ENCODE measurements at places on chromosomes 3 and 15. TPM values are rescaled to one million over a fixed set of nuclear protein-coding genes. Genes with fewer than 3 reads are reported as not detected.

The PBRM1 gene
- total RNA-seq, result 57.2 TPM

The SPESP1 gene
- total RNA-seq, result 5.4 TPM

The RRP9 gene
- total RNA-seq, result 11.2 TPM

The KLHL40 gene
- 2.1 TPM for total RNA-seq

DNA sequence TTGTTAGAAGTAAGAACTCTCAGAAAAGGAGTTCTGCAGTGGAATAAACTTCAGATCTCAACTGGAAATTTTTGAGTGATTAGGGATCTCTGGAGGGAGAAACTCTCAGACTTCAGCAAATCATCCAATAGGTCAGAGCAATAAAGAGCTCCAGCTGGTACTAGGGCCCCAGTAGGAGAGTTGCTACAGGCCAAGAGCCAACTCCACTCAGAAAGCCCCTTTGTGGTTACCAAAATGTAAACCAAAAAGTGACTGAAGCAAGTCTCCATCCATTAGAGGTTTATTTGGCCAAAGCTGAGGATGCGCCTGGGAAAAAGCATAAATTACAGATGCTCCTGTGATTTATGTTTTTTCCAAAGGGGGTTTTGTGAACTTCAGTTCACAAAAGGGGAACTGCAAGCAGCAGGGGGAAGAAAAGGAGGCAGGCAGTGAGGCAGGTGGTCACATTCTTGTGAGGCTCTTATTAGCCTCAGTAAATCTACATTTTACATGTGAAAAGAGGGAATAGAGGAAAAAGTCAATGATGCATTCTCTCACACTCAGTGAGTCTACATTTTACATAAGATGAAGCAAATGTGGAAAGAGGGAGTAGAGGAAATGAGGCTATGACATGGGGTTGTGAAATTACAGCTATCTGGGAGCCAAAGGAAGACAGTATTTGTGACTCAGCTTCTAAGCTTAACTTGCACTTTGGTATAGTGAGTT lies 92.4 kb upstream of the DAZL start:
- DNase-seq, result no peak

DNA sequence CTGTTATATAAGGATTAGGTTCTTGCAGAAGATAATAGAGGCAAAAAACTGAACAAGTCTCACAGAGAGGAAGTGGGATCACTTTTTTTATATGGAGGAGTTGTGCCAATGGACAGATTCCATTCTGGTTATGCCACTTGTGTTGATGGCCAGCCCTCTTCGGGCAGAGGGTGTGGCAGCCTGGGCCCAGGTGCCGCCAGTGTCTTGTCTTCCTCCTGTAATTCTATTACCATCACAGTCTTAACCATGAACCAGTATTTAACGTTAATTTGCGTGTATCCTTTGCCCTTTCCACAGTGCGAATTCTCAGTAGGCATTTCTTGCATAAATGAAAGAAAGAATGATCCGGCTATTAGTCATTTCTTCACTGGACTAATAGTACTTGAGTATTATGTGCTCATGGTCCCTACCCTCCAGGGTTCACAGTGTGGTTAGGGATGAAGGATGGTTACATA lies 7.0 kb upstream of the USP4 start:
- DNase-seq, result no peak

DNA sequence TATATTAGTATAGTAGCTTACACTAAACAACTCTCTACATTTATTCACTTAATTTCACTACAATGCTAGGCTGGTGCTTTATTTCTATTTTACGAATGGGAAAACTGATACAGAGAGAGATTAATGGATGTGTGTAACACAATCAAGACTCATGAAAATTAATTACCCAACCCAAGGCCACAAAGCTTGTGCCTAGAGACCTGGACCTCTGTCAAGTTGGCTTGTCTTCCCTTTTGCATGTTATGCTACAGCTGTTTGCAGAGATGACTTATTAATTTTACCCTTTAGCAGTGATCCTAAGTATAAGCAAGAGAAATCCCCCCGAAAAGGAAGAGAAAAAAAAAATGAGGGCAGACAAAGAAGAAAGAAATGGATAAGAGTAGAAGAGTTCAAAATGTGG lies 162.5 kb downstream of the C3orf38 start:
- DNase-seq, result no peak

DNA sequence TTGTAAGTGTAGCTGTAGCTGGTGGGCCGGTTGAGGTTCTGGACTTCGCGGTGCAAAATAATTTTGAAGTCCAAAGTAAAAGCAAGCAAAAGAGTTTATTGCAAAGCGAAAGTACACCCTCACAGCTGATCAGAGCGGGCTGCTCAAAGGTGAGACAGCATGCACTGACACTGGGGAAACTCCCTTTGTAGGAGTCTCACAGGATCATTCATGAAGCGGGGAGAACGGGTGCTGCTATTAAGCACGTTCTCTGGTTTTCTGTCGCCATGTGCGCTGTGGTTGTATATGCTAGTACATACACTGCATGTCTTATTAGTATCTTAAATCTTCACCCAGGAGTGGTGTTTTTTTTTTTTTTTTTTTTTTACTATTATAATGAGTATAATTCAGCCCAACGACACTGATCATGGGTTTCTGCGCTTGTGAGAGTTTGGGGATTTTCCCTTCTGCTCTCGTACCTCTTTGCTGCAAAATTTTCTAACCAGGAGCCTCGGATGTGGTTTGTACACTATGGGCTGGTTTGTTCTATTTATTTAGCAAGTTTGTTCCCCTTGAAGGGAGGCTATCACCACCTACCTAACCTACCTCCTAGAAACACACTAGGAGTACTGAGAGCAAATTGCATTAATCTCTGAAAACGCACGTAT lies 1.4 kb upstream of the AP4E1 start:
- no peak for DNase-seq

- DNase-seq, result no peak
Measured at GRCh38 chr15:23038726-23039142, 635 bp downstream of the TUBGCP5 start.

GRCh38 chr3:67468511-67468910 lies 185.9 kb downstream of the SUCLG2 start:
- no peak for DNase-seq

DNA sequence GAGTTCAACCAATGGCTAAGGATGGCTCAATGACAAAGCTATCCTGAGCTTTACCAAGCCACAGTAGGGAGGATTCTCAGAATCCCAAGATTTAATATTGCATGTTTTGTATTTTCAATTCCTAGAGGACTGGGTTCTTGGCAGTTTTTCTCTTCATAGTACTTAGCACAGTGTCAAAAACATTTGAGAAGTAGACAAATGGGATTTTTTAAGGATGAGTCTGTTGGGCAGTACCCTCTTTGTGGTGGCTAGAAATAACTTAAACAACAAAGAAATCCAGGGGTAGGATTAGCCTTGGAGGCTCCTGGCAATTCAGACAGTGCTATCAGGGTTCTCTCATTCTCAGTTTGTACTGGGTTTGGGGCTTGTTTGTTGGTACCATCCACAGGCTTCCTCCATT lies 212.8 kb upstream of the RORA start:
- DNase-seq, result no peak

GRCh38 chr3:8847317-8847716 lies 77.9 kb upstream of the OXTR start:
- no peak for DNase-seq

GRCh38 chr15:90162956-90163355 lies 38.2 kb upstream of the SEMA4B start:
- no peak for DNase-seq

GRCh38 chr3:68996356-68996995 lies 17.0 kb downstream of the EOGT start:
- no peak for DNase-seq

DNA sequence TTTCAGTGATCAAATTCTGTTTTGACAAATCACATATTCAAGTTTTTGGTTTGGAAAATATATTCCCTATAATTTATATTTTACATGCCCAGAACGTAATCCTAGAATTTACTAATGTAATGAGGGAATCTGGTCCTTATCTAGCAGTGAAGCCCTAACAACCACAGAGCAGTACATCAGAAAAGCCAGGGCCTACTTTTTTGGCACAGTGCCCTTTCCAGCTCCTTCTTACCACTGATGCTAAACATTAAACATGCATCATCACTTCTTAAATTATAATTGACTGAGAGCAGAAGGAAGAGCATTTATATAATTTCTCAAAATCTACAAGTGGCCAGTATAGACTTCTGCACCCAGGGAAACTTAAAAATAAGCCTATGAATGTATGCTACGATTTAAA lies 66.7 kb downstream of the FBXL22 start:
- no peak for DNase-seq

- DNase-seq, result peak; percentile 76
Measured at GRCh38 chr15:100438570-100438969, 90.2 kb downstream of the CERS3 start.

DNA sequence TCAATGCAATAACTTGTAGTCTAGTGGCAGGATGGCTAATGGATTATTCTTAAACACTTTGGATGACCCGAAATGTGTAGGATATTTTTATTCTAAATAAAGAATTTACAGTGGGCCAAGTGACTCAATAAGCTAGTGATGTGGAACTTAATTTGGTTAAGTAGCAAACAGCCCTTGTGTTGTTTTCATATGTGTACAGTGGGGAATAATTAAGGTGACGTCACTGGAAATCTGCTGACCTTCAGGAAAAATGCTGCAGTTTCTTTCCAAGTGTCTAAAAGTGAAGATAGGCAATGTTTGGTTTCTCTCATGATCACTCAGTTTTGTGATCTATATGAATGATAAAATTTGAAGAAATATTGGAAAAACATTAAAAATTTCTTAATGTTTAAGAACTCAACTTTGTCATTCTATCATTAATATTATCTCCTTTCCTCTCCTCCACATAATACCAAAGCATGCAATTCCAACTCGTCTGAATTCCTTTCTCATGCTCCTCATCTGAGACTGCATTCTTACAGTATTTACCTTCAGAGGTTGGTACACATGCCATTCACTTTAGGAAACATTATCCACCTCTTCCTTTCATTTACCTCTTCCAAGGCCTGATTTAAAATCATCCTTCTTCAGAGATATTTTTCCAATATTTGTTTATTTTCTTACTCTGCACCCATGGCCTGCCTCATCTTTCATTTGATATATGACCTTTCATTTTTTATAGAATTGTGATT lies 414.6 kb upstream of the ARPP21 start:
- DNase-seq, result no peak
